ENCODE measurements at places on chromosomes 1 and 21.
A peak's percentile ranks its signal among the peaks of the same experiment; 100 is the strongest.

- no peak for DNase-seq
Observed at GRCh38 chr1:82177192-82177591, 376.5 kb downstream of the ADGRL2 start.

DNA sequence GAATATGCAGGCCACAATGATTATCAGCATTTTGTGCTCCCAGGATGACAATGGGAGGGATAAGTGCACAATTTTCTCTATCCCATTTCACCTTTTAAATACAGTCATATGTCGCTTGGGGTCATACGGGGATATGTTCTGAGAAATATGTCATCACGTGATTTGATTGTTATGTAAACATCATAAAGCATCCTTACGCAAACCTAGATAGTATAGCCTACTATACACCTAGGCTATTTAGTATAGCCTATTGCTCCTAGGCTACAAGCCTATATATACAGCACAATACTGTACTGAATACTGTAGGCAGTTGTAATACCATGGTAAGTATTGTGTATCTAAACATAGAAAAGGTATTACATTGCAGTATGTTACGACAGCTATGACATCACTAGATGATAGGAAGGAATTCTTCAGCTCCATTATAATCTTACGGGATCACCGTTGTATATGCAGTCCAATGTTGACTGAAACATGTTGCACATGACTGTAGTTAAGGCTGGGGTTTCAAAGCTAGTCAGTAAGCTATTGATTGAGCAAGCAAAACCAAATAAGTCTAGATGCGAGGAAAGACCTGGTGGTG lies 18.9 kb downstream of the RUSC1 start:
- no peak for DNase-seq

GRCh38 chr1:178506669-178507068 lies 6.2 kb upstream of the TEX35 start:
- DNase-seq: no peak

- peak; percentile 88 for DNase-seq
Observed at GRCh38 chr1:109133815-109134214, 19.9 kb downstream of the ELAPOR1 start.

- DNase-seq: no peak
Observed at GRCh38 chr1:207817778-207818751, 66.2 kb downstream of the CD46 start.

GRCh38 chr1:90726425-90726985 lies 9.4 kb upstream of the BARHL2 start:
- DNase-seq: no peak

DNA sequence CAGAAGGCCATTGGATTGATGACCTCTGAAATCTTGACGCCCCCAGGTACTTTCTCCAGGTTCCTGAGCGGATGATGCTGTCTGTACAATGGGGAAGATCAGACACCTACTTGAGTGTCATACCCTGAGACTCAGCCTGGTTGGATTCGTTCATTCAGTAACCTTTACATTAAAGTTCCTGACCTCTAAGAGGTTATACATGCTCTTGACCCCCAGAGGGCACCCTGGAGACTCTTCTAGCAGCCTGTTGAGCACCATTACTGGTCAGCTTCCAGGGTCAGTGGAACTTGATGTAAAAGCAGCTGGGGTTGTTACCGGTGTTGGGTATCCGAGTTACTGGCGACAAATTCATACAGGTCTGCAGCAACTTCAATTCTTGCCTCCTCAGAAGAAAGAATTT lies 114.3 kb upstream of the ZNF678 start:
- no peak for DNase-seq

GRCh38 chr1:224317383-224318045 lies 12.5 kb downstream of the NVL start:
- no peak for DNase-seq

DNA sequence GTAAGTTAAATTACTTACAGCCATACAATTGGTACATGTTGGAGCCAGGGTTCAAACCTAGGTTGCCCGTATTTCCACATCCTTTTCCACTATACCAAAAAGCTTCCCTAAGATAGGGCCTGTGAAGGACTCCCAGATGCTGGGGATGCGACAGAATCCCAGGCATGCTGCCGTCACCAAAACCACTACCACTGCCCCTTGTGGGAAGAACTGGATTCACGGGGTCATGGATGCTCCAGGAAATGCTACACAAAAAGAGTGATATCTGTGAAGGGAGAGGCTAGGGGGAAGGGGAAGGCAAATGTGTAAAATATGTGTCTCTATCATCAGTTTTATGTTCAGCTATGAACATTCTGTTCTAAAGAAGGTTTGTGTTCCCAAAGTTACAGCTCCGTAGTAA lies 133.9 kb upstream of the IVNS1ABP start:
- DNase-seq: no peak

GRCh38 chr1:209839875-209840546 lies 12.2 kb downstream of the UTP25 start:
- no peak for DNase-seq

DNA sequence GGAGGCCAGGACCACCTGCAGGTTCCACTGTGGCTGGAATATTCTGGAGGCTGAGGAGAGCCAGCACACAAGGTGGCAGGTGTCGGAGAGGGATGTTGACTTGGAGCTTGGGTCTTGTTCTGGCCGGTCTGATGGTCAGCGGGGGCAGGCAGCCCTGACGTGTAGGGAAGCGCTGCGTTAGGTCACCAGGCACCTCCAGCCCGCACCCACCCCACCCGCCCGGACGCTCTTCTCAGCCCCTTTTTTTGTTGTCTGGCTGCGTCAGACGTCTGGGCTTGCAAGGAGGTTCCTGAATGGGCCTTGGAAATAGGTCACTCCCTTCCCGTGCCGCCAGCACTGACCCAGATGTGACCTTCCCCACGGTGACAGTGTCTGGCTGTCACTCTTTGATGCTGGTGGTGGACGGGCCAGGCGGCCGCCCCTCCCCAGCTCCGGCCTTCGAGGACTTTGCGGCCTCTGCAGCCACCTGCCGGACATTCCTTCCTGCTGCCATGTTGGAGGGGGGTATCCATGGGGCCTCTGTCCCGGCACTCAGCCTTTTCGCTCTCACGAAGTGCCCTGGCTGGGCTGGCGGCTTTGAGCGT lies 30.1 kb downstream of the SPSB1 start:
- DNase-seq: no peak

GRCh38 chr1:43243299-43243698 lies 26.5 kb upstream of the TMEM125 start:
- DNase-seq: no peak

DNA sequence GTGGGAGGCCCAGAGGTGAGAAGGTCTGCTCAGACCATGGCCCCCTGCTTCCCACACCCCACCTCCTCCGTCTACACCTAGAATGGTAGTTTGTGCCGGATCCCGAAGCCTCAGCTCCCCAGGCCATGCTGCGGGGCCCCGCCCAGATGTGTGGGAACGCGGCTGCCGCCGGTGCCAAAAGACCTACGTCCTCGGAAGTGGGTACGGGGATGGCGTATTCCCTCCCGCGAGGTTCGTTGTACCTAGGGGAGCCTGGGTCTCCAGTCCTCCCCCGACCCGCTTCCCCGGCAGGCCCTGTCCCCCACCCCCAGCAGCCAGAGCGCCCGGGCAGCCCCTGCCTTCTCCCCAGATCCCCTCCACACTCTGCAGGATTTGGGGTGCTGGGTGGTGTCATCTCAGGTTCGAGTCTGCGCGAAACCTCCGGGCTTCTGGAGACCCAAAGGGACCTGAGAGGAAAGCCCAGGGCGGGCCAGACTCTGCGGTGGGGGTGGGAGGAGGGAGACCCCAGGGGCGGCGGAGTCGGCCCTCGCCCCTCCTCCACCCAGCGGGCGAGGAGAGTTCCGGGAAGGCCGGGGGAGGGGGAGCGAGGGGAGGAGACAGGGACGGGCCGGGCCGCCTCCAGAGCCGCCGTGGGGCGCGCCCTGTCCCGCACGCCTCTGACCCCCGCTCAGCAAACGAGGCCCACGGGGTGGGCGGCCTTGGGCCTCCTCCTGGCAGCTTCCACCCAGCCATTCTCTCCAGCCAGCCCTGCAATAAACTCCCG lies 6.2 kb upstream of the PRDM16 start:
- peak; percentile 57 for DNase-seq

GRCh38 chr1:84689514-84690396 lies 506 bp downstream of the SSX2IP start:
- peak; percentile 75 for DNase-seq

DNA sequence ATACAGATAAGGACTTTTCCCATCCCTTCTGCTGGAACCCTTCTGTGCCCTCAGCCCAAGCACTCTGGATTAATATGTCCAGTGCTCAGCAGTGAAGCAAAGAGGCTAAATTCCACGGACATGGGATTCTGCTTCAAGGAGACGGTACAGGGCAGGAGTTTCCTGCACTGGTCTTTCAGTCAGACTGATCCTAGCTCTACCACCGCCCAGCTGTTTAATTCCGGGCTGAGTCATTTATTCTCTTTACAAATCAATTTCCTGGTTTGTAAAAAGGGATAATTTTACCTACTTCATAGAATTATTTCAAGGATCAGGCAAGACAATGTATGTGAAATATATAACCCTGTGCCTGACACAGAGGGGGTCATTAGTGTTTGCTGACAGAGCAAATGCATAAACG lies 41.6 kb upstream of the NRDC start:
- no peak for DNase-seq

DNA sequence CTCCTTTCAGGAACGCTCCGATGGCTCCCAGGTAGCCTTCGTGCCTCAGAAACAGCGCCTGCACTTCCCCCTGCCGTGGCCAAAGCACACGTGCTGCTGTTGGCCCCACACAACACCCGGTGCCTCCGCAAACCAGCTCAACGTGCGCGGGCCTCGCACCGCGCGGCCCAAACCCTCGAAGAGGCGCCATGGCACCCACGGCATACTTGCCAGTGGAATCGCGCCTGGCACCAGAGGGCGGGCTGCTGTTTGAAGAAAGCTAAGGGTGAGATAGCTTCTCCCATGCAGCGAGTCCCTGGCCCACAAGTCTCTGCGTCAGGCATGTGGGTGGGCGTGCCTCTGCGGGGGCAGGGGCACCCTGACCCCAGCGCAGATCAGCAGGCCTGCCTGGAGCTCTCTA lies 7.9 kb downstream of the PANK4 start:
- no peak for DNase-seq

DNA sequence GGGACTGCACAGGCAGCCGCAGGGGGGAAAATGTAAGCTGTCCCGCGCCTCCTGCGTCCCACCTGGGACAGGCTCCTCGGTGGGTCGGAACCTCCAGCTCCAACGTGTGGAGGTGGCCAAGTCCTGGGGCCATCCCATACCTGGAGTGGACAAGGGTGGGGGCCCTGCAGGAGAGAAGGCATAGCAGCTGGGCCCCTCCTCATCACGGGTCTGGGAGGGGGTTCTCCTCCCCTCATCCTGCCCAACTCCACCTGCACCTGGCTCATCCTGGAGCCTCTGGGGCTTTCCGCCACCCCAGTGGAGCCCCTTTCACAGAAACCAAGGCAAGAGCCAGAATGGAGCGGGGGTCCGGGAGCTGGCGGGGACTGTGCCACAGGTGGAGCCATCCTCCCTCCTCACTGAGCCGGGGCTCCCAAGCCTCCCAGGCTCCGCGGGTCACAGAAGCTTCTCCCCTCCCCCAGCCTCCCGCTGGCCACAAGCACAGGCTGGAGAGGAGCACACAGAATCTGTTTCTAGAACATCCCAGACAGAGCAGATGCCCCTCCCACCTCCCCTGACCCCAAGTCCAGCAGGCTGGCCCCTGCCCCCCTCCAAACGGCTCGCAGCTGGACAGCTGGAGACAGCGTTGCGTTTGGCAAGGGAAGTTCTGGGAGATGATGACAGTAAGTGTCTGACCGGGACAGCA lies 65.8 kb downstream of the MEGF6 start:
- DNase-seq: no peak

DNA sequence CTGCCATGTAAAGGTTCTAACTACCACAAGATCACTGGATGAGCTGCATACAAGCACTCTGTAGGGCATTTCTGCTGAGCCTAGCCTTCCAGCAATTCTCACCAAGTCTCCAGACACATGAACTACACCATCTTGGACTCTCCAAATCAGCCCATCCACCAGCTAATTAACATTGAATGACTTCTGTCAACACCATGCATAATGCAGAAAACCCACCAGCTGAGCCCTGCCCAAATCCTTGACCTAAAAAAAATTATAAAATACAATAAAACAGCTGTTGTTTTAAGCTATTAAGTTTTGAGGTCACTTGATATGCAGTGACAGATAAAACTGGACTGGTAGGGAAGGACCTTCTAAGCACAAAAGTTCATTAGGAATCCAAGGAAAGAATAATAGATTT lies 44.3 kb upstream of the ATP1B1 start:
- DNase-seq: no peak

DNA sequence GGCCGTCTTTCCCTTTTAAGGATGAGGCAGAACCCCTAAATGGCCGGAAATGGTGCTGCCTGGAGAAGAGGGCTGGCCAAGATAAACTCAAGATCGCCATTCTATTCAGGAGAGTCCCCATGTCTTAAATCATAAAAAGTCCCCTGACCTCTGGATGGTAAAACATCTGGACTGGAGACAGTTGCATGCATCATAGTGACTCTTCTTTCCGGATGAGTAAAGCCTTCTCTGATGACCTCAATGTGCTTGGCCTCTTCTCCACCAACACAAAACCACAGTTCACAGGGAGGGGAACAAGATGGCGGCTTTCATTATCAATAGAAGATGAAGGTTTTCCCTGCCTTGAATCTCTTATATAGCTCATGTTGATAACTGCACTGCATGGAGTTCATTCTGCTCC lies 27.5 kb upstream of the H6PD start:
- no peak for DNase-seq

- DNase-seq: peak; percentile 7
Observed at GRCh38 chr1:179437171-179437570, 71.4 kb downstream of the AXDND1 start.

GRCh38 chr1:208782186-208782585 lies 538.0 kb upstream of the PLXNA2 start:
- no peak for DNase-seq

- no peak for DNase-seq
Observed at GRCh38 chr1:160542303-160542945, 19.4 kb upstream of the SLAMF6 start.

- DNase-seq: no peak
Observed at GRCh38 chr1:201062511-201063091, 39.1 kb upstream of the KIF21B start.

DNA sequence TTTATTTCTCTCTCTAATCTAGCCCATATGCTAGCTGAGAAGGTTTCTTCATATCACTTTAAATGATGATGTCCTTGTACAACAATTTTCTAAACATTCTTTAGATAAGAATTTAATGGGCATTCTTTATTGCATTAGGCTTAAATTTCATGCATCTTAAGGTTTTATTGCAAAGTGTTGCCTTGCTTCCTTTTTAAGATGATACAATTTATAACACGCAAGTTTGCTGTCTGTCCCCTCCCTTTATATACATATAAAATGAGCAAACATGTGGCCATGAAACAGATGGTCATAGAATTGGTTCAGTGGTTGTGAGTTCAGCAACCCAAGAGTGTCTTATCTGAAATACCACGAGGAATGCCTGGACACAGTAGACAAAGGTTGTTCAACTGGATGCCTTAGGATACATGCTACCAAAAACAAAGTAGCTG lies 12.1 kb downstream of the NBPF3 start:
- DNase-seq: no peak

GRCh38 chr1:103561643-103562395 lies 9.6 kb upstream of the AMY2B start:
- DNase-seq: no peak

Data from Right ventricle myocardium inferior (tissue), 1 donor.